ENCODE measurements at places on chromosomes 11 and 22.

GRCh38 chr11:109150581-109150980 lies 271.4 kb upstream of the C11orf87 start:
- DNase-seq, result no peak

GRCh38 chr22:20013382-20013871 lies 3.2 kb downstream of the ARVCF start:
- peak; percentile 70 for DNase-seq

- DNase-seq, result no peak
Measured at GRCh38 chr11:122139595-122139866, 23.5 kb upstream of the BLID start.

- no peak for DNase-seq
Measured at GRCh38 chr11:64088162-64089026, 52.7 kb downstream of the FLRT1 start.

DNA sequence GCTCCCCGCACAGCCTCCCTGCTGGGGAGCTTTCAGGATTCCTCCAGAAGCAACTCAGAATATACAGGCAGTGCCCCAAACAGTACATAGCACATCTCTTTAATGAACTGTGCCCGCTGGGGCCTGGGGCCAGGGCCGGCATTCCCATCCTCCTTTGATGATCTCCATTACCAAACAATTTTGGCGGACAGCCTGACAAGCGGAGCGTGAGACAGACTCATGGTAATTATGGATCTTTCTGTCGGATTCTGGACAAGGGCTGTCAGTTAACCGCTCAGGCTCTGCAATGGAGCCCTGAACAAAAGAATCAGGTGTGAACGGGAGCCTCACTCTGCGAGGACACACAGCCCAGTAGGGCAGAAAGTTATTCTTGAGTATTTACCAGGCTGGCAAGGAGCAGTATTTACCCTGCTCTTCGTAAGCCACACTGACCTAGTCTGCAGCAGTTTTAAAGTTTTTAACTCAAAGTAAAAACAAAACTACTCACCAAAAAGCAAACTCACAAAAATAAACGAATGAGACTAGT lies 174.0 kb downstream of the TBC1D22A start:
- no peak for DNase-seq

GRCh38 chr11:68145120-68145866 lies 24.1 kb upstream of the CHKA start:
- no peak for DNase-seq

DNA sequence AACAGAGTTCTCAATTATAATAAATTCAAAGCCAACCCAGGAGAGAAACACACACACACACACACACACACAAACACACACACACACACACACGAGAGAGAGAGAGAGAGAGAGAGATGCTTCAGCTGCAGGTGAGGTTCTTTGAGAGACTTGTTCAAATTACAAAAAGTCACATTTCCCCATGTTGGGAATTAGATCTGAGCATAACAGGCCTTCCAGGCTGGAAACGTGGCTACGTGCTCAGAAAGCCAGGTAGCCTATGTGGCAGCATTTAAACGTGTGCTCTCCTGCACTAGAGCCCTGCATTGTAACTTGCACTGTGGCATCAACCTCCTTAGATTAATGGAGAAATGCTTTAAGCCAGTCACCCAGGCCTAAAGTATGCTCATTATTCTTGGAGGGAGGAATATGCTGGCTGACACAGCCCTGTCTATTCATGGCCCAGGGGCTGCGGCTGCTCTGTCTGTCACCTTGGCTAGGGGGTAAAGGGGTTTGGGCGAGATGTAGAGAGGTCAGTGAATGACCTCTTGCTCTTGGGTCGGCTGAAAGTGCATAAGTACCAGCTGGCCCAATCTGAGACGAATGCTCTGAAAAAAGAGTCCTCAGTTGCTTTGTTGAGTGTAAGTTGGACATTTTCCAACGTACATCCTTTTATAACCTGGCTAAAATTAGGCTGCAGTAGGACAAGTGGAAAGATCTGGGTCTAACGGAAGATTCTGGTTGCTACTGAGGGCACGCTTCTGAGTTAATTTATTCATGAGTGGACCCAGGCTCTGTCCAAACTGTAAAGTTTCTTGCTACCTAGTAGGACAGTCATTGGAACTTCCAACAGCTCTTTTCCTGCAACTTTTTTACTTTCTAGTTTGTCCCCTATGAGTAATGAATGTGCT lies 171.1 kb upstream of the SEZ6L start:
- DNase-seq, result no peak

GRCh38 chr11:57335023-57335342 lies 709 bp downstream of the SSRP1 start:
- DNase-seq, result no peak
